Eye (tissue), 1 donor: ENCODE measurements at places on chromosomes 11 and 22.
A peak's percentile ranks its signal among the peaks of the same experiment; 100 is the strongest.

- no peak for DNase-seq
Measured at GRCh38 chr22:37109242-37109917, at the start of gene TMPRSS6. TMPRSS6 (minus strand) TSS chr22:37109713; CDS start chr22:37103417, 6,296 bp downstream.

GRCh38 chr11:133576351-133576750 is 44.0 kb upstream of the OPCML start:
- DNase-seq: no peak

GRCh38 chr11:77113382-77114088 is 10.9 kb downstream of the OMP start:
- peak; percentile 50 for DNase-seq

GRCh38 chr11:126633330-126633729 is 277.8 kb downstream of the ST3GAL4 start:
- no peak for DNase-seq

- peak; percentile 90 for DNase-seq
Measured at GRCh38 chr11:120801801-120802689, 221.9 kb upstream of the TBCEL start.

DNA sequence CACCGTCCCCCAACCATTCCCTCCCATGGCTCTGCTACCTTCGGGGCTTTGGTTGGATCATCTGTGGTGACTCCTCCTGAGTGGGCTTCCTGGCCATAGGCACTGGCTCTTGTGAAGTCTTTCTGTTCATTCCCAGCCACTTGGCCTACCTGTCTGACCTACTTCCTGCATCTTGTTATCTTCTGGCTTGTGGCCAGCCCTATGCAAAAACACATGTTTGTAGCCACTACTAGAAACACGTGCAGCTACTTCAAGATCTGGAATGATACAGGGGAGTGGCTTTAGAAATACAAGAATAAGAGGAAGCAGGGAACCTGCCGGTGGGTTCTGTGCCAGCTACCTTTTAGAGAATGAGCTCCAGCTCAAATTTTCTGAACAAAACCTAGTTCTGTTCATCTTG is 20.9 kb downstream of the RCOR2 start:
- DNase-seq: no peak

- no peak for DNase-seq
Measured at GRCh38 chr11:118252688-118253087, 523 bp upstream of the MPZL3 start.

GRCh38 chr11:32960553-32961164 is 55.0 kb upstream of the DEPDC7 start:
- DNase-seq: peak; percentile 77

- no peak for DNase-seq
Measured at GRCh38 chr22:20031732-20032406, 11.0 kb downstream of the TANGO2 start.
